ENCODE measurements at places on chromosomes 1 and 21. TPM values are rescaled to one million over a fixed set of nuclear protein-coding genes. Genes with fewer than 3 reads are reported as not detected.

DNA sequence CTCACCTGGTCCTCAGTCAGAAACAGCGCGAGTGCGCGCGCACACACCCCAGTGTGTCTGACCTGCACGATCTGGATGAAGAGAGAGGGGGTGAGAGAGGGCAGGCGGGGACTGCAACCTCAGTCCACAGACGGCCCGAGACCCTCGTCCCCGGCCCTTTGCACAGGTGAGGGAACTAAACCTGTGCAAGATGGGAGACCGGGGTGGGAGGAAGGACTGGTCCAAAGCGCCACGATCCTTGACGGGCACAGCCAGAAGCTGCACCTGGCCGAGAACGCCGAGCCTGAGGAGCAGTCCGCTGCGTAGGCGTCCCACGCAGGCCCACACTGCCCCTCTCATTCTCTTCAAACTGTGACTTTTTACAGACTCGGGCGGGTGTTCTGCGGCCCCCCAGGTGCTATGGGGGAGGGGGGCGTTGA is 519 bp upstream of the IQCC start:
- H3K4me1 ChIP-seq, result peaks cover 34% of the 10 kb centered on the region
- H3K27ac ChIP-seq, result no peak overlapping the region
- H3K4me3 ChIP-seq, result peak overlapping the region; percentile 83
- no peak for DNase-seq

DNA sequence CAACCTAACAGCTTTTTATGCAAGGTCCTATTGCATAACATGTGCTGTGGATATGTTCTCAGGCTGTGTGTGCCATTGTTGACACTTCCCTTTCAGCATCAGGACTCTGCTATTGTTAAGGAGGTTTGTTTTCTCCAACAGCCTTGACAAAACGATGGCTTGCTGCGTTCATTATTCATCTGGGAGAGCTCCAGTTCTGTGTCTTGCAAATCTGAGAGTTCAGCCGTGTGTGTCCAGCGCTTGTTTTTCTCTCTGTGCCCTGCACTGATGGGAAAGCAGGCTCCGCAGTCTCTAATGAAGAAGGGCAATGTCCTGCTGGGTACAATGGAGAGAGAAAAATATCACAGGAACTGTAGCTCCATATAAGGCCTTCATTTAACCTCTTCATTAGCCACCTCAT is 63.7 kb downstream of the CLDN17 start:
- no peaks in the 10 kb centered on the region for H3K4me1 ChIP-seq
- peaks cover 51% of the 10 kb centered on the region for H3K27me3 ChIP-seq
- H3K36me3 ChIP-seq, result no peaks in the 10 kb centered on the region
- no peak for DNase-seq
- H3K27ac ChIP-seq, result no peak overlapping the region

TMEM269 gene
- total RNA-seq, result not detected

DNA sequence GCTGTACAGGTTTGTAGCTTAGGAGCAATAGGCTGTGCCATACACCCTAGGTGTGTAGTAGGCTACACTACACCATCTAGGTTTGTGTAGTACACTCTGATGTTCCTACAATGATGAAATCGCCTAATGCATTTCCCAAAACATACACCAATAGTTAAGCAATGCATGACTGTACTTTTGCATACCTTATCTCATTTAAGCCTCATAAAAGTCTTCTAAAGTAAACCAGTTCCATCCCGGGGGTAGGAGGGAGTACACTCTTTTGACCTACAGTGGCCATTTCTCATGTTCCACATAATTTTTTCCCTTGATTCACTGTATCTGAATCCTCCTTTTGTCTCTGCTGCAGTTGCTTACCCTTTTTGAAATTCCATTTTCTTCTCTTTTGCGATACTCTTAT is 12.2 kb downstream of the TRMT13 start:
- DNase-seq, result no peak
- H3K4me1 ChIP-seq, result no peaks in the 10 kb centered on the region
- no peaks in the 10 kb centered on the region for H3K27me3 ChIP-seq
- H3K27ac ChIP-seq, result no peak overlapping the region
- H3K4me3 ChIP-seq, result no peak overlapping the region

DNA sequence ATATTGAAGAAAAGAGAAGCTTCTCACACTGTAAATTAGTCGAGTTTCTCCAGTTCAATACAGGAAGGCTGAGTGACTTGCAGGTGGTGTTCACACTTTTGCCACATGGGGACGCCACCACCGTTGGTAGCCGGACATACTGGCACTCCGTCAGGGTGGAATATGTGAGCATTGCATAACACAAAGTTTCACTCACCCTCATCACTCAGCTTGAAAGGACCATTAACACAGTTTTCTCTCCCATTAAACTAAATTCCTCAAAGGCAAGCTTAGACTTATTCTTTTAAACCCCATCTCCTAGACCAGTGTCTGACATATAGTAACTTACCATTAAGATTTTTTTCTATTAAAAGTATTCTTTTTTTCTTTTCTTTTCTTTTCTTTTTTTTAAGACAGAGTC is 105.3 kb upstream of the SERBP1 start:
- H3K36me3 ChIP-seq, result no peaks in the 10 kb centered on the region
- no peaks in the 10 kb centered on the region for H3K27me3 ChIP-seq
- peak; percentile 87 for DNase-seq
- H3K4me3 ChIP-seq, result no peak overlapping the region
- no peak overlapping the region for H3K27ac ChIP-seq
- peaks cover 15% of the 10 kb centered on the region for H3K4me1 ChIP-seq

GRCh38 chr1:23619299-23620188 is 60.2 kb upstream of the ID3 start:
- peak; percentile 63 for DNase-seq
- peak overlapping the region; percentile 60 for H3K4me3 ChIP-seq
- H3K27ac ChIP-seq, result no peak overlapping the region
- peaks cover 5% of the 10 kb centered on the region for H3K4me1 ChIP-seq
- no peaks in the 10 kb centered on the region for H3K36me3 ChIP-seq
- H3K27me3 ChIP-seq, result peaks cover 6% of the 10 kb centered on the region

DNA sequence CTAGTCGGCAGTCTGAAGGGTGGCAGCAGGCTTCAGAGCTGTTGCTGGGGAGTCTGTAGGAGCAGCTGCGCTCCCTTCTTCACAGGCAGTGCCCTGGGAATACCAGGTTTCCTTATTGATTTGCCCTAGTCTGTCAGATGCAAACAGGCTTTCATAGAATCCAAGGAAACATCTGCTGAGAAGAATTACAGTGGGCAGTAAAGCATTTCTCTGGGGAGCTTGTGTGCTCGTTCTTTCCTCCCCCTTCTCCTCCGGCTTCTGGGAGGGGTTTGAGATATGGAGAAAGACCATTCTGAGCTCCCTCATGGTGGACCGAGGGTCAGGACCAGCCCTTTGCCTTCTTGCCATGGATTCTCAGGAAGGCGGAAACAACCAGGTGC is 25.4 kb upstream of the PARP1 start:
- H3K4me1 ChIP-seq, result peaks cover 5% of the 10 kb centered on the region
- DNase-seq, result no peak
- H3K27ac ChIP-seq, result no peak overlapping the region
- no peaks in the 10 kb centered on the region for H3K36me3 ChIP-seq
- no peak overlapping the region for H3K4me3 ChIP-seq

DNA sequence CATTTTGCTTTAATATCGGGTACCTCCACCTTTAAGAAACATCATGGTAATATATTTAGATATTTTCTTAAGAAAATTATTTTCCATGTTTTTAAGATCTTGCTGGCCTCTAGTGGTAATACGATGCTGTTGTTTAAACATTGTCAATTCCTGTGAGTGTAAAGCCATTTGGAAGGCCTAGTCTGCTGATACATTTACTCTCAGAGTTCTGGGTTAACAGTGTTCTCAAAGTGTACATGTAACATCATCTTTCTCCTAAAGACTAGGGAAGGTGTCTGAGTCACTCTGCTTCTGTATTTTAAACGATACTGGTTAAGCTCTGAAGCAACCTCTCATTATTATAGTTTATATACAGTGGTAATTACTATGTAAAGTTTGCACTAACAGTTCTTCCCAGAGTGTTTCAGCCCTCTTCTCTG is 189.1 kb downstream of the RASAL2 start:
- H3K27ac ChIP-seq, result peak overlapping the region; percentile 51
- no peak overlapping the region for H3K4me3 ChIP-seq

DNA sequence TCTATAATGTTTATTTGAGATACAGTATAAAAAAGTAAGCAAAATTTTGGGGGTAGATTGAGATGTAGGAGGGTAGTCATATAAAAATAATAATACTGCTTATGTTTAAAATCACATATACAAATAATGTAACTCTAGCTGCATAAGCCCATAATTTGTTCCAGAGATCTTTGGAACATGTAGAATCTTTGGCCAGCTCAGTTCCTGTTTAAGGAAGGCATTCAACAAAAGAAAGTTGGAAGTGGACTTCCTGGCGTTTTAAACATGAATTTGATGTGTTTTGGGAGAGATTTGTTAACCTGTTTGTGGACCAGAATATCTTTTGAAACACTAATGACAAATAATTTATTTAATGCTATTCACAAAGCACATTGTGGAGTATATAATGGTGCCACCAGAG is 27.7 kb downstream of the GIPC2 start:
- H3K4me3 ChIP-seq, result no peak overlapping the region
- peaks cover 43% of the 10 kb centered on the region for H3K4me1 ChIP-seq
- H3K27me3 ChIP-seq, result no peaks in the 10 kb centered on the region
- H3K36me3 ChIP-seq, result no peaks in the 10 kb centered on the region
- H3K27ac ChIP-seq, result no peak overlapping the region

GRCh38 chr1:66930823-66931174 is 6.0 kb downstream of the MIER1 start:
- peak overlapping the region; percentile 88 for H3K4me3 ChIP-seq
- peak overlapping the region; percentile 82 for H3K27ac ChIP-seq
- peaks cover 44% of the 10 kb centered on the region for H3K4me1 ChIP-seq
- H3K36me3 ChIP-seq, result no peaks in the 10 kb centered on the region

GRCh38 chr1:7584643-7585042 is 186.5 kb upstream of the VAMP3 start:
- no peaks in the 10 kb centered on the region for H3K4me1 ChIP-seq
- no peak for DNase-seq

DNA sequence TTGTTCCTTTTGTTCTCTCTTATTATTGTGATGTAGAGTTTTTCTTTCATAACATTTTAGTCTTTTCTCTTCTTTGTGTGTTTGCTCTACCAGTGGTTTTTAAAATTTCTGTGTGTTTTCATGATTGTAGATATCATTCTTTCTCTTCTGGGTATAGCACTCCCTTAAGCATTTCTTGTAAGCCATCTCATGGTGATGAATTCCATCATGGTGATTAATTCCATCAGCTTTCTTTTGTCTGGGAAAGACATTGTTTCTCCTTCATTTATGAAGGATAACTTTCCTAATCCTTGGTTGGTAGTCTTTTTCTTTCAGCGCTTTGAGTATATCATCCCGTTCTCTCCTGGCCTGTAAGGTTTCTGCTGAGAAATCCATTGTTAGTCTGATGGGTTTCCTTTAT is 22.7 kb downstream of the CD55 start:
- H3K27ac ChIP-seq, result no peak overlapping the region
- DNase-seq, result no peak
- no peak overlapping the region for H3K4me3 ChIP-seq
- H3K4me1 ChIP-seq, result no peaks in the 10 kb centered on the region

GRCh38 chr1:36377791-36378492 is 7.8 kb downstream of the STK40 start:
- DNase-seq, result no peak
- H3K27me3 ChIP-seq, result no peaks in the 10 kb centered on the region
- H3K27ac ChIP-seq, result no peak overlapping the region
- H3K36me3 ChIP-seq, result peaks cover 7% of the 10 kb centered on the region
- peaks cover 25% of the 10 kb centered on the region for H3K4me1 ChIP-seq

- H3K4me3 ChIP-seq, result no peak overlapping the region
- H3K4me1 ChIP-seq, result no peaks in the 10 kb centered on the region
- DNase-seq, result no peak
These were observed 55.3 kb downstream of the LGR6 start for GRCh38 chr1:202248861-202249260.

DNA sequence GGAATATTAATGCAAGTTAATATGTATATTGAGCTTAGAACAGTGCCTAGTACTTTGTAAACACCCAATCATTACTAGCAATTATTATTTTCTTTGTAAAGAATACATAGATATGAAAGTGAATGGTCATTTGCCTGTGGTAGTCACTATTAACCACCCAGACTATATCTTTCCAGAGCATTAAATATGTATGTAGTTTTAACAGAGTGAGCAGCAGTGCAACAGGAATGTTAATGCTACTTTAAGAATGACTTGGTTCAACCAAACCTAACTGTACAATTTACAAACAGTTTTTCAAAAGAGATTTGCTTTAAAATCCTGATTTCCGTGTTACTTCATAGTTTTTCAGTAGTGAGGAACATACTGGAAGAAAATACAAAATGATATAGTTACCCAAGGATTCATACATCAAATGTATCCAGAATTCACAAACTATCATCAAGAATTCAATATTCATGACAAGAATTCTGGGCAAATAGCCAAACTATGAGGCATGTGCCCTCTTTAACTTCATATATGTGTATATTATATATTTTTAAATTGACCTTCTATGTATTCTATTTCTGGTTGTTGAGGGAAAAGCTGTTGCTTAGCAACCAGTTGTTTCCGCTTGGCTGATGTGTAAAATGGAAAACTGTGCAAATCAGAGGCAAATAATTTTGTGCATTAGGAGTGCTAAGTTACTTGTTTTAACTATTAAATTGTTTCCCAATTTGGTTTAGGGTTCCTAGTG is 34.9 kb upstream of the IVNS1ABP start:
- no peaks in the 10 kb centered on the region for H3K36me3 ChIP-seq
- no peaks in the 10 kb centered on the region for H3K27me3 ChIP-seq
- H3K27ac ChIP-seq, result no peak overlapping the region
- no peaks in the 10 kb centered on the region for H3K4me1 ChIP-seq
- DNase-seq, result peak; percentile 47

- no peak overlapping the region for H3K27ac ChIP-seq
- peaks cover 12% of the 10 kb centered on the region for H3K36me3 ChIP-seq
- no peaks in the 10 kb centered on the region for H3K27me3 ChIP-seq
- H3K4me3 ChIP-seq, result no peak overlapping the region
- H3K4me1 ChIP-seq, result peaks cover 12% of the 10 kb centered on the region
These were observed 20.5 kb downstream of the PRDM15 start for GRCh38 chr21:41858466-41859296.

GRCh38 chr1:109935451-109935900 is 24.8 kb downstream of the CSF1 start:
- H3K27me3 ChIP-seq, result no peaks in the 10 kb centered on the region
- no peak for DNase-seq
- no peak overlapping the region for H3K4me3 ChIP-seq
- H3K36me3 ChIP-seq, result no peaks in the 10 kb centered on the region

DNA sequence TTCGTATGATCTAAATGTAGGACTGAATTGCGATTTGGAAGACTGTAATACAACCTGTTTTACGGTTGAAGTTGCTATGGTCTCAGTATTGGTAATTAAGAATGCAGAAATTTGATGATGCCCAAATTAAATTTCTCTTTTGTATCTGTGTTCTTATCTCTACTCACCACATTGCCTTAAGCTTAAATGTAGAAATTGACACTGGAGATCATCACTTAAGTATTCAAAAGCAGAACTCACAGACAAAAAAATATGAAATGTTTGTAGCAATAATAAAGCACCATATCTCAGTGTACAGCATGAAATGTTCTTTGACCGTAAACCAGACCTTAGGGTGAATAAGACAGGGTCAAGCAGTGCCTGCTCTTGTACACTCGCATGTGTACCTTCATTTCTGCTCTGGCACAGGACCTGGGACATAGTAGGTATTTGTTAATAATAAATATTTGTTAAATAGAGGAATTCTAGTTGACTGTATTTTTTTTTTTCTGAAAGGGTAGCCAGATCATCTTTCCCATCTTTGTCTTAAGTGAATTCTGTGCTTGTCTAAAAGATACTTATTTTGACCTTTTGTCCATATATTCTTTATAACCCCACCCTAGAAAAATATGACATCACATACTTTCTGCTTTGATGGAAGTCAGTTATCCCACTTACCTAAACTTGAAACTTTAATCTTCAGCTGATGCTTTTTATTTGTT is 1.5 kb downstream of the CDC7 start:
- peak overlapping the region; percentile 78 for H3K4me3 ChIP-seq
- peaks cover 27% of the 10 kb centered on the region for H3K4me1 ChIP-seq
- DNase-seq, result peak; percentile 3
- H3K27ac ChIP-seq, result peak overlapping the region; percentile 90
- H3K36me3 ChIP-seq, result no peaks in the 10 kb centered on the region
